Ovary (tissue), 10 donors: ENCODE measurements at places on chromosomes 7 and 10.
A peak's percentile ranks its signal among the peaks of the same experiment; 100 is the strongest.

- no peak for DNase-seq
Measured at GRCh38 chr10:22649390-22649841, 65.0 kb downstream of the PIP4K2A start.

- DNase-seq: no peak
Measured at GRCh38 chr7:117217106-117218035, 105.5 kb downstream of the WNT2 start.

GRCh38 chr7:50068850-50069551 lies 24.0 kb downstream of the ZPBP start:
- peak; percentile 31 for DNase-seq

DNA sequence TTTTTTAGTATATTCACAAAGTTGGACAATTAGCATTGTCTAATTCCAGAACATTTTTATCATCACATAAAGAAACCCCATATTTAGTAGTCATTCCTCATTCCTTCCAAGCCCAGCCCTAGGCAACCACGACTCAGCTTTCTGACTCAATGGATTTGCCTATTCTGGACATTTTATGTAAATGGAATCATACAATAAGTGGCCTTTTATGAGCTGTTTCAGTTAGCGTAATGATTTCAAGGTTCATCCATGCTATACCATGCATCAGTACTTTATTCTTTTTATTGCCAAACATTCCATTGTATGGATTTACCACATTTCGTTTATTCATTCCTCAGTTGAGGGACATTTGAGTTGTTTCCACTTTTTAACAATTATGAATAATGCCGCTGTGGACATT lies 249.2 kb downstream of the DYNC1I1 start:
- DNase-seq: no peak

DNA sequence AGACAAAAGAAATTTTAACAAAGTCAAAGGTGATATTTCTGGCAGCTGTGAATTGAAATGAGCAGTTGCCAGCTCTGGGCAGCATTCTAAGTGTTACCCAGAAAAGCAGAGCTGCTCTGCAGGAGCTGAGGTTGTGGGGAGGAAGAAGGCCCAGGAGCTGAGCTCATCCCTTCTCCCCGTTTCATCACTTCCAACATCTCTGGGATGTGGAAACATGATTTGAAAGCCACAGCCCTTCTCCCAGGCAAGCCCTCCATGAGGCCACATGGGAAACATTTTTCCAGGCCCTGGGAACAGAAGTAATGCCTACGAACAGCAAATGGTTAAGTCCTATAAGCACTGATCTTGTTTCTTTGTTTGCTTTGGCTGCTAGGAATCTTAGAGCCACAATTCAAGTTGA lies 10.9 kb upstream of the DMBT1 start:
- no peak for DNase-seq

DNA sequence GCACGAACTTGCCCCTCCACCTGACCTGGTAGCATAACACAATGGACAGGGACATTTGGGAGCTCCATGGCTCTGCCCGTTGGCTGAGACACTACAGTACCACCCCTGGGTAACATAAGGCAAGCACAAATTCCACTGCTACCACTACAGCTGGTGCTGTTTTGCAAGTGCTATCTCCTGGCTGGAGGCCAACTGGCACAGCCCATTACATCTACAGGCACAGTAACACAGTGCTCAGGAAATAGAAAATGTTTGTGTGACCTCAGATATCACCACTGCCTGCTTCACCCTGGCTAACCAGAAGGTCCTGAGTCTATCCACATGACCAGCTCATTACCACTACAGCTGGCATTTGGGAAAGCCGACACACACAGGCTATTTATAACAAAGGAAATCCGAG lies 631.1 kb upstream of the MBL2 start:
- DNase-seq: peak; percentile 16
